Thymus (tissue), 14 donors: ENCODE measurements at places on chromosomes 5 and 9.

GRCh38 chr5:127634007-127634406 is 14.9 kb upstream of the CTXN3 start:
- DNase-seq: no peak

- no peak for DNase-seq
Measured at GRCh38 chr9:33106372-33106771, 29.9 kb upstream of the SMU1 start.

DNA sequence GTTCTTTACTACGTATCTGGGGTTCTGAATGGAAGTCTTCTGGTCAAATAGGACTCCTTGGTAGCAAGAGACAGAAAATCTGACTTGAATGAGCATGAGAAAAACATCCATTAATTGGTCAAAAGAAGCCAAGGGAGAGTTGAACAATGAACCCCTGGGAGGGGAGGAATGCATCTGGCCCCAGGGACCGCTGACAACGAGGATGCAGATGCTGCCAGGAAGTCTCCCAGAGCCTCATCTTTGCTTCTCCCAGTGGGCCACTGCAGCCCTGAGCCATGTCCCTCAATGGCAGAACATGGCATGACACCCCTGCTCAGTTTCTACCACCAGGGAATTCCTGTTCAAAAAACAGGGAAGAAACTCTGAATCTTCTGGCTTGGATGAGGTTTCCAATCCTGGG is 50.5 kb upstream of the ICE1 start:
- DNase-seq: no peak

DNA sequence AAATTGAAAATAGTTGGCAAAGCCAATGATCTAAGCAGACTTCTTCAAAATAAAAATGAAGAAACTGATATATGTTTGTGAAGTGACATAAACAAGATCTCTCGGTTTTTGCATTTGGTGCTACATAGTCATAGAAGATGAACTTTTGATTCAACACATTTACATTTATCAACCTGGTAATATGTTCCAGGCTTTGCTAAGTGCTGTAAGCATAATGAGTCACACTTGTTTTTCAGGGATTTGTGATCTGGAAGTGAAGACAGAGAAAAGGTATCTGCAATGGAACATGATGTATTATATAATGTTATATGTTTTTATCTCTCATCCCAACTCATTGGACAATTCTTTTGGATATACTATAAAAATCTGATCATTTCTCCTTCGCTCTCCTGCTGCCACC is 801.4 kb downstream of the BRINP1 start:
- DNase-seq: no peak

- DNase-seq: no peak
Measured at GRCh38 chr5:80588858-80589540, 18.9 kb upstream of the ANKRD34B start.

DNA sequence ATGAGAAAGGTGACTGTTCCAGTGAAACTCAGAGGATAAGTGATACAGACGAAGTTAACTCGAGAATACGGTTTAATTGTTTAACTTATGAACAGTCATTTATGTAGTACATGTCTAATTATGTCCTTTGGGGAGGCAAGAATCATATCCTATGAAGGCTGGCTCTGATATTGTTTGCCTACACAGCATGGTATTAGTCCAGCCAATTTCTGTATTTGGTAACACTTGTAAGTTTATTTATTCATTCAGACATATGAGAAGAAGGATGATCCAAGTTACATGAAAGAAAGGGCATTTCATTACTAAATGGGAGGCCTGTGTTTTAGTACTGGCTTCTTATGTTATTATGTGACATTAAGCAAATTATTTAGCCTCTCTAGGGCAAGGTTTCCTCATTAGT is 199.7 kb downstream of the NNT start:
- no peak for DNase-seq

DNA sequence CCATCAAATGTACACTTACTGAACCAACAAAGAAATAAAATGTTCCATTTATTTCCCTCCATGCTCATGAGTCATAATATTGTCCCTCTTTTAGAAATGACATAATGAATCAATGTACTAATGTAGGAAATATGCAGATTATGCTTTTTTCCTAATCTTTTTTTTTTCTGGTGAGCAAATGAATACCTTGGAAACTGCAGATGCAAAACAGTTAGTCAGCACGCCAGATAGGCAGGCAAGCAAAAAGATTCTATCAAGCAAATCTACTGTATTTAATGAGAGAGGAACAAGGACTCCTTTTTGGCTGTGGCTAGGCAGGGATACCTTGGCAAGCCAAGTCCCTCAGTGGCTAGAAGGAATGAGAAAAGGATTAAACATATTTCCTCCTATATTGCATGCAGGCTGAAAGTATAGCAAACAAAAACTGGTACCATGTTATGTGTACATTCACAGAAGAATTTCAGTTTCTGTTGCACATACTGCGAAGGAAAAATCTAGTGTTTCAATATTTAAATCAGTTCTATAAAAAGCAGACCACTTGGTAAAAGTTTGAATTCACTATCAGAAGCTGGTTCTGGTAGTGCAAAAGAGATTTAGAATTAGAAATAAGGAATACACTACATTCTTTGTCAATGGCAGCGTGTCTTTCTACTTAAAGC is 605.4 kb downstream of the TLE1 start:
- no peak for DNase-seq

- no peak for DNase-seq
Measured at GRCh38 chr5:176620333-176620981, 9.9 kb downstream of the SNCB start.

DNA sequence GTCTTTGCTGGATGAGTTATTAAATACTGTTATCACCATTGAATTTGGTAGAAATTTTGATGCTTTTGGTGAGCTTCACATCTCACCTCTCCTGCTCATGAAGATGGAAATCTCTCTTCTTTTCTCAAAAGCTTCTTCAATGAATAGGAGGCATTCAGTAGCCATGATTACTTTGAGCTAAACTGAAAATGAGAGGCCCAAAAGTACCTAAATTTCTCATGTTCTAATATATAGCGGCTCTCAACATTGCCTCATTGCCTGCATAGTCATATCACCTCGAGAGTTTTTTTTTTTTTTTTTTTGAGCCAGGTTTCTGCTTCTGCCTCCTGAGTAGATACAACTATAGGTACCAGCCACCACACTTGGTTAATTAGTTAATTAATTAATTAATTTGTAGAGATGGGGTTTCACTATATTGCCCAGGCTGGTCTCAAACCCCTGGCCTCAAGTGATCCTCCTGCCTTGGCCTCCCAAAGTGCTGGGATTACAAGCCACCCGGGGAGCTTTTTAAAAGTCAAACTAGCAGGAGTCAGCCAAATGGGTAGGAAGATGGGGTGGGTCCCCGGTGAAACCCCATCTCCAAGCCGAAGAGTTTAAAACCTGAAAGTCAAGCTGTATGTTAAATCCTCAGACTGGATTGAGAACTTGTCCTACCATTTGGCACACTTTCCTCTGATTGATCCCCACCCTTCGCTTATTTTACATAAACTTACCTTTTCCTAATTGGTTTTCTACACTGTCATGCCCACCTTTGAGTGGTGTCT is 169.0 kb downstream of the DOCK2 start:
- DNase-seq: no peak

DNA sequence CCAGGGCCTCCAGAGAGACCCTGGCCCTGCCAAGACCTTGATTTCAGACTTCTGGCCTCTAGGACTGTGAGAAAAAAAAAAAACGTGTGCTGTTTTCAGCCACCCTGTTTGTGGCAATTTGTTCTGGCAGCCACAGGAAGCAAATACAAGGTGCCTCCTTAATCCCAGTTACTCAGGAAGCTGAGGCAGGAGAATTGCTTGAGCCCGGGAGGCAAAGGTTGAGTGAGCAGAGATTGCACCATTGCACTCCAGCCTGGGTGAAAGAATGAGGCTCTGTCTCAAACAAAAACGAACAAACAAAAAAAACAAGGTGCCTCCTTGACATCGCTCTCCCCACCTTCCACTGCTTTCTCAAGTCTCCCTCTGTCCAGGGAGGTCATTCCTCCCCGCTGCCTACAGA is 98.0 kb downstream of the GABBR2 start:
- no peak for DNase-seq

GRCh38 chr9:87556039-87556438 is 58.4 kb downstream of the DAPK1 start:
- peak; percentile 74 for DNase-seq

- DNase-seq: no peak
Measured at GRCh38 chr5:144130306-144130705, 40.2 kb downstream of the YIPF5 start.

DNA sequence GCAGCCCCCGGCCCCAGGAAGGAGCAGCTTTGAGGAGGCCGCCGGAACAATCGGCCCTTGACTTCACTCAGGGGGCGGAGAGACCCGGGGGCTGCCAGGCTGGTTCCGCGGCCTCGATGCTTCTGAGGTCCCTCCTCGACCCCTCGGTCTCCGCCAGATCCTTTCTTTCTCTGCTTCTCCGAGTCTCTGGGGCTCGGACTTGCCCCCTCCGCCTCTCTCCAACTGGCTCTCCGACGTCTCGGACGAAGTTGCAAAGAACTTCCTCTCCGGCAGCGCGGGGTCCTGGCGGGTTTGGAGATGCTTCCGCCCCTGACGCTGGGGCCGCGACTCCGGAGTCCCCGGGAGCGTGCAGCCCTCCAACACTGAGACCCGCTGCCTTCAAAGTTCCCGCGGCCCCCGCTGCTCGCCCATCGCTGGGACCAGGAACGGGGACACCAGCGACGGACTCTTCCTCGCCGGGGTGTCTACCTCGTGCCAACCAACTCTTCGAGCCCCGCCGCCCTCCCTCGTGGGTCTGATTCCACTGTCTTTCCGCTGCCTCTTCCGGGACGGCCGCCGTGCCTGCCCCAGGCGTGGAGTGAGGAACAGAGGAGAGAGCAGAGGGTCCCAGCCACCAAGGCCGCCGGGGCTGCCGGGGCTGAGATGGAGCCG is 7.0 kb downstream of the PAX5 start:
- DNase-seq: no peak

DNA sequence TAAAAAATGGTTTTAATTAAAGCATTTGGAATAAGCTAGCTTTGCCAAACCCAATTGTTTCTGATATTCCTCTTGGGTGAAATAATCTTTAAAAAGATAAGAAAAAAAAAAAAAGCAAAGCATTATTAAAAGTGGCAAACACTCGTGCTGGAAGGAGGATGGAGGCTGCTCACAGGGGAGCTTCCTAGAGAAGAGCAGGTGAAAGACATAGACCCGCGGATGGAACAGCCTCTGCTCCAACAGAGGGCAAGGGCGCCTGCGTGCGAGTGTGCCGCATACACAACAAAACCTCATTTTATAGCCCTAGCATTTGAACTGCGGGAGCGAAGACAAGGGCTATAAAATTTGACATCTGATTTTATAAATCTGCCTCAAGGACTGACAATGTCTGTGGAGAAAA is 33.4 kb upstream of the SLC25A51 start:
- no peak for DNase-seq

DNA sequence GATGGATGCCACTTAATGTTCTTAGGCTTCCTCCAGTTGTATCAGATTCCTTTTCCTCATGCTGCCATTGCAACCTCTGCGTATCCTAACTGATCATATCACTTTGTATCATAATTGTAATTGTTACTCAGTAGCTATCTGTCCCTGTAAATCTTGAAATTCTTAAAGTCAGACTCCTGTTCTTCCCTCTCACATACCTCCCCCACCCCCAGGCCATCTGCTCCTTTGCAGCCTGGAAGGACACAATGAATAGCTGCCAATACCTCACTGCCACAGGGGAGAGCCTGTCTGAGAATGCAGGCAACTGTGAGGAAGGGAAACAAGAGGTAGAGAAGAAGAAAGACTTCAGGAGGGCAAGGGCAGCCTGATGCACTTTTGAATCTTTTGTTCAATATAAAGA is 228.5 kb downstream of the ENC1 start:
- DNase-seq: no peak

DNA sequence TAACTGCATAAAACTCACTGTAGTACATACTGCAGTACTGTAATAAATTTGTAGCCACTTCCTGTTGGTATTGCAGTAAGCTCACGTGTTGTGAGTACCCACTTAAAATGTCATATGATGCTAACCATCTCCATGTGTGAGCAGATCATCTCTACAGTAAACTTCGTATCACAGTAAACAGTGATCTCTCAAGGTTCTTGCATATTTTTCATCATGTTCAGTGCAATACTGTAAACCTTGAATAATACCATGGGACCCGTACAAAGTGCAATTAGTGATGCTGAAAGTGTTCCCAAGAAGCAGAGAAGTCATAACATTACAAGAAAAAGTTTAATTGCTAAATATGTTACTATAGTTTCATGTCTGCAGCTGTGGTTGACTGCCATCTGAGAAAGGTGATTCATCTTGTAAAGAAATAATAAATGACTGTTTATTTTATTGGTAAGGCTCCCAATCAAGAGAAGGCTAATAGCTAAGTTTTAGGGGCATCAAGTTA is 253.8 kb upstream of the POU5F2 start:
- no peak for DNase-seq

DNA sequence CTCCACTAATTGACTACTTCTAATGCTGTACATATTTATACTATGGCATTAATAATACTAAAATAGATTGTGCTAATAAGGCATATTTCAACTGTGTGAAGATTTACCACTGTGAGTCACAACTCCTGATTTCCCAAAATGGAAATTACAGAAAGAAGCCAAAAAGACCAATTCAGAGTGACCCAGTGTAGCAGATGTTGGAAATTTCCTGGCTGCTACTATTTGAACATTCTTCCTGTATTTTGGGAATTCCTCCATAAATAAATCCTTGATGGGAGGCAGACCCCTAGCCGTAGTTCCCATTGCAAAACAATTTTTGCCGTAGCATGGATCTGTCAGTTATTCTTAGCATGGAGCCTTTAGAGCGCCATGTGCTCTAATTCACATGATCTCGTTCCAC is 11.4 kb upstream of the PRUNE2 start:
- no peak for DNase-seq

GRCh38 chr9:82606071-82606470 is 456.9 kb downstream of the RASEF start:
- no peak for DNase-seq

GRCh38 chr5:168590666-168591065 is 11.5 kb upstream of the PANK3 start:
- DNase-seq: no peak

GRCh38 chr9:3435732-3436131 is 90.1 kb downstream of the RFX3 start:
- no peak for DNase-seq

GRCh38 chr5:35694481-35694880 is 76.8 kb downstream of the SPEF2 start:
- DNase-seq: no peak

DNA sequence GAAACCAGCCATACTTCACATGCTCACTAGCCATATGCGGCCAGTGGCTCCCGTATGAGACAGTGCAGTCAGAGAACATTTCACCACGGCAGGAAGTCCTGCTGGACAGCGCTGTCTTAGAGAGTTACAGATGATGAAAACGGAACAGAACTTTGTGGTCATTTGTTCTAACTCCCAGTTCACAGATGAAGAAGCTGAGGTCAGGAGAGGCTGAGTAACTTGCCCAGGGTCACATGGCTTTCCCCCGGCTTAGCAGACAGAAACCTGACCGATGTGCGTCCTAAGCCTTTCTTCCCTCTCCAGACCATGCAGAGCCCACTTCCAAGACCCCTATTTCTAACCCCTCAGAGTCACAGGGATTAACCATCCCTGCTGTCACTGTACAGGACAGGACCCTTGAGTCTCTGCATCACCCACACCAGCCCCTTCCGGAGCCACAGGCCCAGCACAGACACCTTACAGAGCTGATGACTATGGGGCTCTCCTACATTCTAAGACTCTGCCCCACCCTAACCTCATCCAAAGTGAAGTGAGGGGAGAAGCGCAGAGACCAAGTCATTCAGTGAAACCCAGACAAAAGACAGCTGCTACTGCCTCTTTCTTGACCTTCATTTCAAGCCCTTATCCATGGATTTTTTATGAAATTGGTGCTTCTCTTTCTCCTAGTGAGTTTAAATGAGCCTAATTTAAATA is 86.9 kb downstream of the PTPN3 start:
- no peak for DNase-seq

GRCh38 chr5:100424787-100425186 is 110.4 kb upstream of the FAM174A start:
- no peak for DNase-seq
